Stimulated activated CD8-positive, alpha-beta memory T cell treated with anti-CD3 and anti-CD28 coated beads, Interleukin-12 subunit alpha, Interleukin-12 subunit beta, amount 100 ng/mL, for 1 hour (primary cell): ENCODE measurements at places on chromosomes 11 and 22.

GRCh38 chr11:18493310-18493709, 33.4 kb downstream of the TSG101 start:
- no peak for DNase-seq

GRCh38 chr22:29205594-29206371, at the start of gene EMID1:
Gene EMID1 (plus strand): TSS chr22:29205896. CDS start chr22:29206039, 143 bp downstream.
- DNase-seq, result no peak

GRCh38 chr22:30824096-30824495, 129.4 kb downstream of the OSBP2 start:
- DNase-seq, result no peak

GRCh38 chr22:28923826-28924732, 40.7 kb downstream of the ZNRF3 start:
- no peak for DNase-seq

DNA sequence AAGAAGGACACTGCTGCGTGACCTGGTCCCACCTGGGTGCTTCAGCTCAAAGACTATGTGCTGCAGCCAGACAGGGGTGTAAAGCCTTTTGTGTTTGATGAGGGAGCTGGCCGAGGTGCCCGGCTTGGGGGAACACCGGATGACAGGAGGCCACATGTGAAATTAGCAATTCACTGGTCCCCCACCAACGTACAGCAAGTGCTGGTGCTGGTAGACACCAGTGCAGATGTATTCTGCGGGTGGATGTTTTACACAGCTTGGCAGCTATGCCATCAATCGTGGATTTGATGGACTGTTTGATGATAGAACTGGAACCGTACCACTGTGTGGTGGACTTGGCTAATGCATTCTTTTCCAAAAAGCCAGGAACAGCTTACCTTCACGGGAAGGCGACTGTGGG, 47.9 kb upstream of the LIPT2 start:
- DNase-seq, result no peak

- no peak for DNase-seq
These were observed 550.6 kb downstream of the SOX6 start for GRCh38 chr11:15805726-15806125.

DNA sequence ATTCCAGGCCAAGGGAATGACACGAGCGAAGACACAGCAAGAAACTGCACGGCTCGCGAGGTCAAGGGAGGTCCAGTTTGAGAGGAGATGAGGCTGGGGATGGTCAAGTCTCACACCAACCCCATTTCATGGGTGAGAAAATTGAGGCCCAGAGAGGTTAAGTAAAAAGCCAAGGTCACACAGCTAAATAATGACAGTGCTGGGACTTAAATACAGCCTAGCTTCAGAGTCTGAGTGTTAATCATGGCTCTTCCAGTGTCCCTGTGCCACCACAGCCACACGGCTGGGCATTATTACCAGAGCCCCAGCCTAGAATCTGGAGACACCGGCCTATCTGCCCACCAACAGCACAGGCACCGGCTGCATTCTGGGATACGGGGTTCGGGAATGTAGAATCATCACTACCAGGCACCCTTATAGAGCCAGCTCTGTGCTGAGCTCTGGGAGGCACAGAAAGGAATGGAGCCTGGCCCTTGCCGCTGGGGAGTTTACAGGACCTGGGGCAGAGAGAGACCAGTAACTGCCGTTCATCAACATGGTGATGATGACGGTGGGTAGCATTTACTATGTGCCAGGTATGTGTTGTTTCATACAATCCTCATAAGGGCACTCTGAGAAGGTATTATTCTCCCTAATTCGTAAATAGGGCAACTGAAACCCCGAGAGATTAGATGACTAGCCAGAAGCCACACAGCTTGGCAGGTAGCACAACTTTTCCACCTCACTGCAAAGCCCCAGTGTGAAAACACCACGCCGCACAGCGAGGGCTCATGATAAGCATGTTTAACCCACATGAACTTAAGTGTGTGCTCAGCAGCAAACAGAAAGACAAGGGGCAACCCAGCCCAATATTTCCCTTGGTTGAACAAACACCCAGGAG, 51.8 kb downstream of the CD6 start:
- peak; percentile 58 for DNase-seq

DNA sequence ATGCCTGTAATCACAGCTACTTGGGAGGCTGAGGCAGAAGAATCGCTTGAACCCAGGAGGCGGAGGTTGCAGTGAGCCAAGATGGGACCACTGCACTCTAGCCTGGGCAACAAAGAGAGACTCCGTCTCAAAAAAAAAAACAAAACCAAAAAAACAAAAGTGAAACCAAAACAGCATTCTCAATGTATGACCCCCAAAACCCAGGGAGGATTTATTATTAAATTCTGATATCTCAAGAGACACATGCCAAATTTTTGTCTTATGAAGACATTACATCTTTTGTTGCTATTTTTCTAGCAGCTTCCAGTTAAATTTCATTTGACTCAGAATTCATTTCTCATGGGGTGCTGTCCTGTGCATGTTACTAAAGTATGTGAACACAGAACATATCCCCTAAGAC, 3.0 kb upstream of the YPEL4 start:
- DNase-seq, result no peak

GRCh38 chr22:31099386-31099785, 8.0 kb downstream of the SELENOM start:
- DNase-seq, result no peak

DNA sequence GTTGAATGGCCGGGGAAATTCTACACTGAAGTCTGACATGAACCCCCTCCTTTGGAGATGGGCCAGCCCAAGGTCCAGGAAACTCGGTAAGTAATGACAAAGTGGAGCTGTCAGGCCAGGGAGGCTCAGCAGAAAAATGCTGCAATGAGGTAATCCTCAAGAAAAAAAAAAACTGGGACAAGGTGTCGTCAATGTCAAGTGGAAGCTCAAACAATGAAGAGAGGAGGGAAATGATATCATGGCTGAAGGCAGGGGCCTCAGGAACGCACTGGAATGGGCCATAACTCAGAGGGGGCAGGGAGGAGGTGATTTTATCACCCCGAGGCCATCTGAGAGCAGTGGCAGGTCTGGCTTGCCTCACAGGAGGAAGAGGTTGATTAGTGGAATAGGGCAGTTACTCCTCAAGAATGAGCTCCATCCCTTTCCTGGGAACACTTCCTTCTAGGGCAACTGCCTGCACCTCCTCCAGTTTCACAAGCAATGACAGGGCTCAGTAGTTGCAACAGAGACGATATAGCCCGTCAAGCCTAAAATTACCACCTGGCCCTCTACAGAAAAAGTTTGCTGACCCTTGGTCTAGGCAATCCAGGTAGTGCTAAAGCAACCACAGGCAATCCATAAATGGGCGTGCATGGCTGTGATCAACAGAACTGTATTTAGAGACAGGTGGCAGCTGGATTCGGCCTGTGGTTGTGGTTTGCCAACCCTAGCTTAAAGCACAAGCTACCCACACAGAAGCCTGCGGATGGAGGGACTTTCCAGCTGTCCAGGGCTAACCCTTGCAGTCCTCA, 65.2 kb downstream of the FBXO7 start:
- no peak for DNase-seq

DNA sequence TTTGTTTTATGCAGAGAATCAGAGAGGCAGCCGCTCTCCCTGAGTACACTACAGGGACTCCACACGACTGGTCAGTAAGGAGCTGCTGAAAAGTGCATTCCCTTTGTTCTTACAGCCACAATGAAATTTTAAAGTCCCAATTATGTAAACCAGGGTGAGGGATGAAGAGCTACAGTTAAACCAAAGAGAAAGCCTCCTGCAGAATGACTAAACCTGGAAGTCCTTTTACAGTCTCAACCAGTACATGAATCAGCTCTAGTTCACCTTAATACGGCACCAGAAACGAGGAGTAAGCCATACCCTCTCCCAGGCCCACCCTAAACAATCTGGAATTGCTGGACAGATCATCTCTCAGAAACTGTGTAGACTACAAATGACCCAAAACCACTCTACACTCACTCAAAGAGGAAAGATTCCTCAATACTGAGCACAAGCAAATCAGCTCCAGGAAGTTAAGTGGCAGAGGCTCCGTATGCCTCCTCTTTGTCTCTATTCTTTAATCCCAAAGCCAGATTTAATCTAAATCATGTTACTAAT, 113.1 kb downstream of the RBFOX2 start:
- DNase-seq, result no peak

GRCh38 chr11:96472085-96472484, 82.3 kb downstream of the JRKL start:
- DNase-seq, result no peak

DNA sequence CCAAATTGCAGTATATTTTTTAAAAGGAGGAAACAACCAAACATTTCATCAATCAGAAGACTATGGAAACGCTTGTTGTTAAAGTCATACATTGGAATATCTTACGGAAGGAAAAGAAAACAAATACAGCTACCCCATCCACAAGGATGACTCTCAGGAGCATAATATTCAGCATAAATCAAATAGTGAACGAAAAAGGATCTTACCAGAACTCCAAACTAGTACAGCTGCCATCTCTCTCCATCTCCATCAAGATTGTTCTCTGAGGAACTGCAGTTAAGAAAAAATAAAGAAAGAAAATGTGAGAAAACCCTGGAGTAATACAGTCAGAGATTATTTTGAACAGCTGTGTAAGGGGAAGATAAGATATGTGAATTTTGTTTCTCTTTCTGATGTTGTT, 299.8 kb upstream of the CNTN5 start:
- no peak for DNase-seq

DNA sequence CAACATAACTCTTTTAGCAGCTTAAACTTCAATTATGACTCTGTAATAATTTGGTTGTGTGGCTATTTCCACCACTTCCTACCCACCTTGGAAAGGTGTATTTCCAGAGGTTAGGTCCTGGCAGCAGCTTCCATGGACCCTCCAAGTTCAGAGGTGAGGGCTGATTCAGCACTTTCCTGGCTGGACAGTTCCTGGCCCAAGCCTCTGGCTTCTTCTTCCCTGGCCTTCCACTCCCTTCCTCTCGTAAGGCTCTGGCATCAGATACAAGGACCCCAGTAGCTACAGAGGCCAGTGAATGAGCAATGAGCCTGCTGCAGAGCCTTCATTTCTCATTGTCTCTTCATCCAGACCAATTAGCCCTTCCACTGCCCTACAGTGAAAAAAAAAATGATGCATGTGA, 98.1 kb upstream of the KIRREL3 start:
- no peak for DNase-seq

- DNase-seq, result no peak
These were observed 41.7 kb upstream of the BLID start for GRCh38 chr11:122157653-122158161.

DNA sequence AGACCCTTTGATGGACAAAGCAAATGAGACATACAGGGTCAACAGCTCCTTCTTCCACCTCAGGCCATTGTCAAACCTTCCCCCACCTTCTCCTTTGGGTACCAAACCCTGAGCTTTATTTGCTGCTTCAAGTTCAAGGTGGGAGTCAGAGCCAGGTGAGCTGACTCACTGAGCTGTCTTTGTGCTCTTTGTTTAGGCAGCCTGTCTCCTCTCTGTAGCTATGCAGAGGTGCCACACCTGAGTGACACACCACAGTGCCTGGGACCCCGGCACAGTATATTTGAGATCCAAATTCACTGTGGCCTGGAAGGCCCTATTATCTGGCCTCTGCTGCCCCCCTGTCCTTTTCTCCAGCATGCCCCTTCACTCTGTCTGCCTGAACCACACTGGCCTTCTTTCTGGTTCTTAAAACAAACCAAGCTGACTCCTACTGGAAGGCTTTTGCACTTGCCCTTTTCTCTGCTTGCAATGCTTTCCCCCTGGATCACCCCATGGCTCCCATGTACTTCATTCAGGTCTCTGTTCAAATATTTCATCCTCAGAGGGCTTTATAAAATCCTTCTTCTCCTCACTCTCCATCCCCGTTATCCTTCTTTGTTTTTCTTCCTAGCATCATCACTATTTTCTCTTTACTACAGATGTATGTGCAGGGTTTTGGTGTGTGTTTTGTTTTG, 16.1 kb downstream of the LMO2 start:
- DNase-seq, result no peak

GRCh38 chr11:27349919-27350318, 13.1 kb downstream of the CCDC34 start:
- no peak for DNase-seq

DNA sequence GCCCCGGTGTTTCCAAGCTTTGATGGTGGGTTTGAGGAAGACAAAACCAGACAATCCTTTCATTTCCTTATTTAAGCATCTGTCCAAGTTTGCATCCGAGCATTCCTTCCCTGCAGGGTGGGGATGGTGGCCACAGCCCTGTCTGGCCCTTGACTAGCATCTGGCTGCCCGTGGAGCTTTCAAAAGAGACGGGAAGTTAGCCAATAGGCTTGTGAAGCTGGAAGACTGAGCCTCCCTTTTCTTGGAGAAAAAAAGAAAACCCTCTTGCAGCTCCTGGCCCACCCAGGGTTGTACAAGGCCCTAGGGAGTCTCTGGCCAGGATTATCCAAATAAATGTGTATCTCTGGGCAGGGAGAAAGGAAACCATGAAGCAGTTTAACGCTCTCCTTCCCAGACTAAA, 60.6 kb downstream of the MICAL2 start:
- DNase-seq, result no peak

DNA sequence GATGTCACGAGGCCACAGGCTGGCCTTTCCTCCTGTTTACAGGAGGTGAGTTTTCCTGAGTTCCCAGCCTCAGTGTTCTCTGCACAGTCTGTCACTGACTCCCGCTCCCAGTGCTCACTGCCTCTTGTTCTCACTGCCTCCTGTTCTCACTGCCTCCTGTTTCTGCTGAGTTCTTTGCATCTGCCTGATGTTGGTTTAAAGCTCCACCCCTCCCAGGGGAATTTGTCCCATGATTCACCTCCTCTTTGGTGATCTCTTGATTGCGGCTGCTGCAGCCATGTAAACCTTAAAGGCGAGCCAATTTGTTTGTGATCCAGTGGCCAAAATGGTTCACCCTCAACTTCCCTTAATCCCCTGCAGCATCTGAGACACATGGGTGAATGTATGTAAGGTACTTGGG, 6.0 kb upstream of the TUBA8 start:
- DNase-seq, result no peak

DNA sequence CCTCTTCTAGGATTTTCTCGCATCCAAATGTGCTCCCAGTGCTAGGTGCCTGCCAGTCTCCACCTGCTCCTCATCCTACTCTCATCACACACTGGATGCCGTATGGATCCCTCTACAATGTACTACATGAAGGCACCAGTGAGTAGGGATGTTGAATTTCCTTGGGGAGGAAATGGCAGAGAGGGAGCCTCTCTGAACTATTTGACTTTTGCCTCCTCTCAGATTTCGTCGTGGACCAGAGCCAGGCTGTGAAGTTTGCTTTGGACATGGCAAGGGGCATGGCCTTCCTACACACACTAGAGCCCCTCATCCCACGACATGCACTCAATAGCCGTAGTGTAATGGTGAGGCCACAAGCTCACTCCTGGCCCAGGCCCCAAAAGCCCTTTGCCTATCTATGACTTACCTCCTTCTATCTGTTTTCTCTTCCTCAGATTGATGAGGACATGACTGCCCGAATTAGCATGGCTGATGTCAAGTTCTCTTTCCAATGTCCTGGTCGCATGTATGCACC, 2.5 kb downstream of the TAF10 start:
- no peak for DNase-seq
